ENCODE measurements at places on chromosomes 6 and 20.

- no peak for DNase-seq
Measured at GRCh38 chr6:142225115-142225514, 76.7 kb upstream of the ADGRG6 start.

GRCh38 chr6:134288538-134289203 lies 29.2 kb downstream of the SGK1 start:
- DNase-seq = peak; percentile 95

DNA sequence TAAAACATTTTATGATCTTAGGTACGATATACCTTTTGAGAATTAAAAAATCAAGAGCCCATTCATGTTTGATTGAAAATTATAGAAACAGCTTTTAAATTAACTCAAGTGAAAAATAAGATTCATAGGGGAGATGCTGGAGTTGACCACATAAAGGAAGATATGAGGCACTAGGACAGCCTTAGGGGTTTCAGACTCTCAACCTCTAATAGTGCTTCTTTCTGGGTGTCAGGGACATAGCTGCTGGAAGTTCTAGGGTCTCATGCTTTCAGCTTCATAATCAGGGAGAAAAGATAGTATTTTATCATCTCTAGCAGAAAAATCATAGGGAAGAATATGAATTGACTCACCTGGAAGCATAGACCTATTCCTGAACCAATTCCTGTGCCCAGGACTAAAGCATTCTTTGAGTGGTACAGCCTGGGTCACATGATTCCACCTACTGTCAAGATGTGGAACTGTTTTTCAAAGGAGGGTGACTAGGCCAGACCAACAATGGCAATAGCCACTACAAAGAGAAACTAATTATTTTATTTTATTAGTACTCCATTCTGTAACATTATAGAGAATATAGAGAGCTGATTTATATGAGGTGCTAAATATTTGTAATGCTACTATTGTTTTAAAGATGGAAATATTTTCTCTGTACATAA lies 27.8 kb upstream of the CENPW start:
- DNase-seq = no peak

- DNase-seq = no peak
Measured at GRCh38 chr6:142155895-142156757, 9.1 kb downstream of the VTA1 start.

- DNase-seq = no peak
Measured at GRCh38 chr6:16511723-16512489, 249.4 kb downstream of the ATXN1 start.

- DNase-seq = peak; percentile 23
Measured at GRCh38 chr6:156731396-156731795, 45.8 kb upstream of the ARID1B start.

DNA sequence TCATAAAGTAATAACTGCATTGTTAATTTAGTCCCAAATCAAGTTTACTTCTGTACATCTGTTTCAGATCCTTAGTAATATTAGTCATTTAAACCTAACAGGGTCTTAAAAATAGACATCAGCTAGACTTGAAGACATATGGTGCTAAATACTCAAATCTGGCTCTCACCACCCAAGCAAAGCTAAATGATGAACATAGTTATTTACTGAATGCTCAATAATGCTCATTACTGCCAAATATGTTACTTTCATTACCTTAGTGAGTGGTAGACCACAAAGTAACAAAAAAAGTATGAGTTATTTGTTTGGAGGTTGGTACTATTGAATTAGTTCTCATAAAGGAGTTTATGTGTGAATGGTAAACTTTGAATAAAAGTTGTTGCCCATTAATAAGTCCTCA lies 502.1 kb downstream of the PKHD1 start:
- no peak for DNase-seq

- no peak for DNase-seq
Measured at GRCh38 chr20:23880417-23880816, 869 bp upstream of the CST5 start.

- DNase-seq = no peak
Measured at GRCh38 chr20:34553366-34553867, 5.1 kb upstream of the MAP1LC3A start.

DNA sequence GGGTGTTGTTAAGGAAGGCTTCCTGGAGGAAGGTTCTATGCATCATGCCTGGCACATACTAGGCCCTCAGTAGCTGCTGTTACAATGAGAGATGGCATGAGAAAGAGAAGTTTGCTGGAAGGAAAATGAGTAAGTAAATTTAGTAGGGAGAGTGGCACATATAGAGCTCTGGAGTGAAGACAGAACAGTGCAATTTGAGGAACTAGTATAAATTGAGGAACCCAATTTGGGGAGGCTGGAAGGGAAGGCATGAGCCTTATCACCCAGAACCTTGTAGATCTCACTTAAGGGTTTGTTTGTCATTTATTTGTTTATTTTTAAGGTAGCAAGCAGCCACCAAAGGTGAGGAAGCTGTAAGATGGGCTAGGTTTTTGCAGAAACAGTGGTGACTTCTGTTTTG lies 87.1 kb upstream of the SCGN start:
- DNase-seq = no peak

- DNase-seq = no peak
Measured at GRCh38 chr6:282177-282866, 10.0 kb upstream of the DUSP22 start.

- DNase-seq = no peak
Measured at GRCh38 chr6:163954088-163954775, 539.7 kb downstream of the QKI start.

DNA sequence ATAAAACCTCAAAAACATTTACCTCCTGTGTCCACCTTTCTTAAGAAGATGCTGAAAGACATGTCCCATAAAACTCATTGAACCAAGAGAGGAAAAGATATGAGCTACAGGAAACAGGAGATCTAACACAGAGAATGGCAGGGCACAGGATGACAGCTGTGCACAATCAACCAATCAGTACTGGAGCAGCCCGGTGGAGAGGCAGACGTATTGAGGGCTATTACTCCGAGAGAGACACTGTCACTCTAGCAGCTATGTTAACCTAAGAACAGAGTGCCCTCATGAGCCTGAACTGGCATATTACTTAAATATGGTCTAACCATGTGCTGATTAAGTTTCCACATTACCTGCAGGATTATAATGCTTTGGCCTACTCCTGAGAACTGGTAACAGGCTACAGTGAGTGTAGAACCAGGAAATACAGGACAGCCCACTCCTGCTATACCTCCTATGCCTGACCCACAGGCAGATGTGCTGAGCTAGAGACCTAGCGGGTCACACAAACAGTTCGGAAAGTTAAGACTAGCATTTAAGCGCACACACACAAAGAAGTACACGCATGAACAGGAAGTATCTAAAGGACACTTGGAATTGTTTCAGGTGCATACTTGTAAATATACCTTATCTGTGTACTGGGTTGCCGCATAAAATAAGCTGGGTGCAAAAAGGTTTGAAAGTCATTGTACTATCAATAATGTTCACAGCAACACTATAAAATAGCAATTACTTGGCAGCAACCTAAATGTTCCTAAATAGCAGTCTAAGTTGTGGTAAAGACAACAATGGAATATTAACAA lies 199.3 kb upstream of the SHLD1 start:
- DNase-seq = no peak

- peak; percentile 42 for DNase-seq
Measured at GRCh38 chr6:13194852-13195251, 133.5 kb downstream of the TBC1D7 start.

DNA sequence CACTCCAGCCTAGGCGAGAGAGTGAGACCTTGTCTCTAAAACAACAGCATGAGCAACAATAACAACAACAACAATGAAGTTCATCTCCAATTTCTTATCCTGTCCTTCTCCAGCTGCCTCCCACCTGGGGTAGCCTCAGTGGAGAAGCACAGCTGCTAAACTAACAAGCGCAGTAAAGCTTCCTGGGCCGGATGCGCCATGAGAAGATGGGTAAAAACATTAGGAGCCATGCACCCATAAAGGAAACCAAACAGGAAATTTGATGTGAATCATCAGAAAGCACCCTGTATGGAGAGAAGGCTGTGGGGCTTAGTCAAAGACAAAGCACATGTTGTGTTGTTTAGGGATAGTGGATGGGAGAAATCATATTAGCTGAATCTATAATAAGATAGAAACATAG lies 61.1 kb upstream of the CCN6 start:
- DNase-seq = no peak

- DNase-seq = no peak
Measured at GRCh38 chr6:125943528-125944433, 12.8 kb upstream of the HINT3 start.

- DNase-seq = no peak
Measured at GRCh38 chr20:57652606-57653545, 32.6 kb upstream of the ZBP1 start.

- no peak for DNase-seq
Measured at GRCh38 chr6:43718387-43719105, 31.0 kb upstream of the MRPS18A start.

- DNase-seq = no peak
Measured at GRCh38 chr6:10578723-10579122, 57.6 kb downstream of the GCNT2 start.

DNA sequence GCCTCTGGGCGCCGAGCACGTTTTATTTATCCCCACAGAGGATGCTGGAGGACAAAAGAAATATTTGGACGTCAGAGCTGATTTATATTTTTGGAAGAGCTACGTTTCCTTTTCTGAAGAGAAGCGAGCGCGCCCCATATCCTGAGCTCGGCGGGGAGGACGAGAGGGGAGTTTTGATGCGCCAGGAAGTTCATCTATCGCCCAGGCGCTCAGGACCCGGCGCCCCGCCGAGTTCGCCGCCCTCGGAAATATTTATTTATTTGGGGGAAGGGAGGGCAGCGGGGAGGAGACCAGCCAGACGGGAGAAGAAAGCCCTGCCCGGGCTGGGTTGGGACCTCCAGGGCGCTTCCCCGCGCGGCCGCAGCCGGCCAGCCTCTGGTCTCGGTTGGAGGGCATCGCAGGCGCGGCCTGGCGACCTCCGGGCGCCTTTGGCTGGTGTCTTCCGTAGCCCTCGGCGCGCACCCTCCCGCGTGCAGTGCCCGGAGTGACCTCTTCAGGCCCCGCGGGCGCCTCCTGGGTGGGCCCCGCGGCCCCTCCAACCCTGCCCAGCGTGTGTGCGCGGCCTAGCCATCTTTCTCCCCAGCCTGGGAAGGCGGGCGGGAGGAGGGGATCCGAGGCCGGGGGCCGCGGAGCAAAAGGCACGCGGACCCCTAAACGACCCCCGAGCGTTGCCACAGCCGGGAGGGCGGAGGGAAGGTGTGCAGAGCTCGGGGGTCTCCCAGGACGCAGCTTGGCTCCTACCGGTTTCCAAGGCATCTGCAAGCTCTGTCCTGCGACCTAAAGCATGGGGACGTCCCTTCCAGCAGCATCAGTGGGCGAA lies 5.4 kb upstream of the FOXF2 start:
- DNase-seq = no peak

- no peak for DNase-seq
Measured at GRCh38 chr6:108686896-108687295, 126.2 kb downstream of the FOXO3 start.

- no peak for DNase-seq
Measured at GRCh38 chr6:26158581-26159356, 71.5 kb downstream of the HFE start.

GRCh38 chr6:44593539-44593944 lies 206.0 kb downstream of the CDC5L start:
- DNase-seq = peak; percentile 73

DNA sequence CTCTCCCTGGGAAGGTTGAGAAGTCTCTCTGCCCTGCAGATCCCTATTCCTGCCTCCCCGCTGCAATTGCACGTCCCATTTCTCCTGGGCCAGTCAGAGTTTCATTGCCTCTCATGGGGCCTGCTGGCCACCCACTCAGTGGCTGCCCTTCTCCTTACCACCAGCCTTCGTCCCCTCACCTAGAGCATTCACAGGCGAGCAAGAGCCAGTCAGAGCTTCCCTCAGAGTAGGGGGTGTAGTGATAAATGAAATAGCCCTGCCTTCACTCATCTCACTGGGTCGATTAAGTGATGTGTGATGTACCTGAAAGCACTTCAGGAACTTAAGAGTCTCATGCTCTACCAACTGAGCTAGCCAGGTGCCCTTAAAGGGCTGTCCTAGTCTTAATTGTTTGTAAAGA lies 52.0 kb upstream of the FANCE start:
- DNase-seq = no peak

GRCh38 chr6:119218548-119218947 lies 131.0 kb downstream of the MAN1A1 start:
- DNase-seq = no peak

DNA sequence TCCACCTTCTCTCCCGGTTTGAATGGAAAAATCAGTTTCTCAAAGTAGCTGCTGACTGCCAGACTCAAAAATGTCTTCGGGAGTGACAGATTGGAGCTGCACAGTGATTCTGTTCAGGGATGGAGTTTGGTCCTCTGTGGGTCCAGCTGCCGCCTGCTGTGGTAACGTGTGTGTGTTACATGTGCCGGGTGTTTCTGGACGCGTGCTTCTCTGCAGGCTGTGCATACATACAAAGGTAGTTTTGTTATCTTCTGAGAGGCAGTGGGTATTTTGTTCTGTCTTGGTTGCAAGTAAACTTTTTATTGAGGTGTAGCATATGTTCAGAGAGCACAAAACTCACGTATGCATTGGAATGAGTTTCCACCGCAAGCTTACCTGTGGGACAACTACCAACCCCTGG lies 41.3 kb upstream of the NAA20 start:
- no peak for DNase-seq

DNA sequence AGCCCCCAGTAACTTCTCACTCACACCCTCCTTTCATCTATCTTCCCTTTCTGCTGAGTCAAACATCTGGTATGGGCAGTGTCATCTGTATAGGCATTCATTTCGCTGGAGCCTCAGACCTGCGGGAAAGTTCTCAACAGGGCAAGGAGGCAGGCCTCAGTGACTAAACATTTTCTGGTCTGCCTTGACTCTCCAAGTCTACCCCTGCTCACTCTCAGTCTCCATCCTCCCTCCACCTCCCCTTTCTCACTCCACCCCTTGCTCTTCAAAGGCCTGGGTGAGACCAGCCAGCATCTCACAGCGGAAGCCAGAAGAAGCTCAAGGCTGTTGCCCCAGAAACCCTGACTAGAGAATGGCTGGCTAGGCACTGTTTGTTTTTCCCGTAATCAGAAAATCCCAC lies 105.0 kb upstream of the BEND6 start:
- no peak for DNase-seq

DNA sequence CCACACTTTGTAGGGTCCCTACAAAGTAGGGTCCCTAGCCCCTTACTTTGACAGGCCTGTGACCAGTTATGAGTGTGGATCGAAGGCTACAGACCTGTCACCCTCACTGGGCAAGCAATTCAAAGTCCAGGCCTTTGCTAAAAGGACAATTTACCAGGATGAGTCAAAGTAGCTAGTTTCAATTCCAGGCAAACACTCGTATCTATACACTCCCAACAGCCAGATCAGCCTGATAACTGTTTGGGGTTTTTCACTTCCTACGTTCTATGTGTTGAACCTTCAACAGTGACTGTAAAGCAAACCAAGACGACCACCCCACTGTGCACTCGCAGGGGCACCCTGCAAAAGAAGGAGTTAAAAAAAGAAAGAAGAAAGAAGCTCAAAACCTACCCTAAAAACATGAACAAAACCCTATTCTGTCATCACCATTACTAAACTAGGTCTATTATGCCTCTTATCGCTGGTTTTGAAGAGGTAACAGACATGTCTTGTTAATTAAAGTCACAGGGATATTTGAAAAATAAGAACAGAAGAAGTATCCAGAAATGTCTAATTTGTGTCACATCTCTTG lies 3.2 kb downstream of the GFOD1 start:
- DNase-seq = no peak
